ENCODE measurements at places on chromosomes 11 and 22.

DNA sequence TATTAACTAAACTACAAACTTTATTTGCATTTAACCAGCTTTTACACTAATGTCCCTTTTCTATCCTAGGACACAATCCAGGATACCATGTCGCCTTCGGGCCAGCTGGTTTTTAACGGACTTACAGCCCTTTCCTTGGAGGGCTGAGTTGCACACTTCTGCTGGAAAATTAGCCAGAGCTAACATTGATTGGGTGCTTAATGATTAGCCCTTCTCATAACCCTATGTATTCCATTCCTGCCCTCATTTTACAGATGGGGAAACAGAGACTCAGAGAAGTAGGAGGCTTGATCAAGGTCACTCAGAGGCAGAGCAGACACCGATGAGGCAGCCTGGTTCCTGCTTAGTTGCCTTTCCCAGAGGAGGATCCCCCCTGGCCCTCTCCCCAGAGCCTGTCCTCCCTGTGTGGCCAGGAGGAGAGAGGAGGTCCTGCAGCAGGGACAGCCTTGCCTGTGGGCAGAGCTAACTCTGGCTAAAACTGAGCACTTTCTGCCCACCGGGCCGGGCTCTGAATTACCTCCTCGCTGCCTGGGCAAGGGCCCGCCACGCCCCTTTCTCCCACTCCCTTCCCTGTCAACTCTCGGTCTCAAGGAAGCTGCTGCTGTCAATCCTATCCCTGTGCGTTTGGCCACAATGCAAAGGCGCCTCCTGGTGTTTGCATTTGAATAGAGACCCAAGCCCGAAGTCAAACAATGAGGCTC is 59.6 kb upstream of the PAX6 start:
- no peak for DNase-seq

DNA sequence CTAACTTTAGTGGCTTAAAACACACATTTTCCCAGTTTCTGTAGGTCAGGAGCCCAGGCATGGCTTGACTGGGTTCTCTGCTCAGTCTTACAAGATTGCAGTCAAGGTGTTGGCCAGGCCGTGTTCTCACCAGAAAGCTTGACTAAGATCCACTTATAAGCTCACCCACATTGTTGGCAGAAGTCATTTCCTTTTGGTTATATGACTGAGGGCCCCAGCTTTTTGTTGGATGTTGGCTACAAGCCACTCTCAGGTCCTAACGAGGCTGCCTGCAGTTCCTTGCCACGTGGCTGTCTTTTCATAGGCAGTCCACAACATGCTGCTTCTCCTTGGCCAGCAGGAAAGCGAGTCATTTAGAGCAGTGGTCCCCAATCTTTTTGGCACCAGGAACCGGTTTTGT is 79.3 kb upstream of the CRTAM start:
- DNase-seq: no peak

GRCh38 chr22:28241656-28242290 is 322.7 kb upstream of the PITPNB start:
- DNase-seq: no peak

DNA sequence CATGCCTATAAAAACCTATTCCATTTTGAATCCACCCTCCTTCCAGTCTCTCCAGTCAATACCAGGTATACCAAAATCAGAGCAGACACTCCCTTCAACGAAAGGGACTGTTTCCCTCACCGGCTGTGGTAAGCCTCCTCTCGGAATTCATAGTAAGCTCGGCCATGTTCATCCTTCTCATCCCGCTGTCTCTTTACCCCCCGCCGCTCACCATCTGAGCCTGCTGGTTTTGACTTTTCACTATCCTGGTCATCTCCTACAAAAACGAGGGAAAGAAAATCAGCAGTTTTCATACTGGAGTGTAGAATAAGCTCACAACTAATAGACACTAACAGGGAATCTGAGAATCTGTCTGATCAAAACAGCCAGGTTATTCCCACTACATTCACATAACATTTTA is 3.1 kb downstream of the HNRNPUL2 start:
- no peak for DNase-seq

Measured in activated T-cell treated with anti-CD3 and anti-CD28 coated beads for 1 hour (primary cell).